ENCODE measurements at places on chromosomes 3 and 15.

DNA sequence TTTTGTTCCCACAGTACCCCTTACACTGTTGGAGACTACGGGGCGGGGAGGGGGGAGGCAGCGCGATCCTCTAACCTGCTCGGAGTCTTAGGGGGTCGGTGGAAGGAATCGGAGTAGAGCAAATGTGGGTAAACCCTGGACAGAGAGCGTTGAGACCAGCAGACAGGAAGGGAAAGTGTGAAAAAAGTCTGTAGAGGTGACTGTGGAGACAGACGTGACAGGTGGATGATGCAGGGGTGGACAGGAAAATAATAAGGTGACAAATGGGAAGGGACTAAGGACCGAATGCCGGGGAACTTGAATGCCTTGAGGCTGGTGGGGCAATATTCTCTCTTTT, 424 bp downstream of the EAF2 start:
- no peak for DNase-seq

DNA sequence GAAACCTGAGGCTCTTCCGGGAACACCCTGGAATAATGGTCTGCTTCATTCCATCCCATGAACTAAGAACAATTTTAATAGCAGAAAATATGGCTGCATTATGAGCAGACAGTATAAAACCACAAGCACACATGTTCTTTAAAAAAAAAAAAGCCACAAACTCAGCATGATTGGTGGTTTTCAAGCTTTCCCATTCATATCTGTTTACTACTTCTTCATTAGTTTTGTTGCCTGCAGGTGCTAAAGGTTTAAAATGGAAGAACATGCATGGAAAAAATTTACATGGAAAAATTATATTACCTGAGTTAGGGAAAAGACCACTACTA, 137.9 kb upstream of the HES1 start:
- no peak for DNase-seq

- no peak for DNase-seq
These were observed 62.2 kb upstream of the P2RY1 start for GRCh38 chr3:152772674-152773225.

DNA sequence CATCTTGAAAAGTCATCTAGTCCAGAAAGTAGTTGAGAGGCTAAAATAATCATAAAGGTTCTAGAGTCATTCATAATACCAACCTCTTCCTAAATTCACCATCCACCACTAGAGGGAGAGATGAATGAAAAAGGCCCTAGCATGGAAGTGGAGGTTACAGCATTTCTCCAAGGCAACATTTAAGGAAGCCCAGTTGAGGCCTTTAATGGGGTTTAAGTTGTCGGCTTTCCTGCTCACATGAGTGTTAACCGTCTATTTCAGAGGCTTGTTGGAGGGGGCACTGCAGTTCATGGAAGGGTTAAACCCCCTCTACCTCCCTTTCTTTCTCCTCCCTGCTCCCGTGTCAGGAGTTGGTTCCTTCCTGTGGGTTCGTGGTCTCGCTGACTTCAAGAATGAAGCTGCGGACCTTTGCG, 3.8 kb upstream of the SLCO3A1 start:
- DNase-seq = peak; percentile 74

- DNase-seq = no peak
These were observed 202.5 kb downstream of the KBTBD8 start for GRCh38 chr3:67200618-67201017.

- DNase-seq = no peak
These were observed 907.8 kb downstream of the NTRK3 start for GRCh38 chr15:87348746-87349145.

GRCh38 chr3:140736863-140737460, 59.1 kb downstream of the TRIM42 start:
- no peak for DNase-seq

DNA sequence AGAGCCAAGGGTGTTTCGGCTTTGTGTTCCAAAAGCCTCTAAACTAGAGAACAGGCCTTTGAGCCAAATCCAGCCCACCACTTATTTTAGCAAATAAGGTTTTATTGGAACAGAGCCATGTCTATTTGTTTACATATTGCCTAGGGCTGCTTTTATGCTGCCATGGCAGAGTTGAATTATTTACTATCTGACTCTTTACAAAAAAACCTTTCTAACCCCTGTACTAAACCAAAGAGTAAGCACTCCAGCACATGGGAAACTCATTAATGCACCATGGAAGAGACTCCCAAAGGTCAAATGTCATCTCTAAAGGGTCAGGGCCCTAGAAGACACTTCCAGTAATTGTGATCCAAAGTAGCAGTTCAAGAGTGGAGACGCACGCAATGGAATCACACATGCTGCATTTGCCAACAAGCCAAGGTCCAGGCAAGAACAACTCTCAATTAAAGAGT, 22.3 kb downstream of the OSBPL10 start:
- DNase-seq = no peak

- DNase-seq = no peak
These were observed 75.0 kb upstream of the CGNL1 start for GRCh38 chr15:57301307-57301706.

DNA sequence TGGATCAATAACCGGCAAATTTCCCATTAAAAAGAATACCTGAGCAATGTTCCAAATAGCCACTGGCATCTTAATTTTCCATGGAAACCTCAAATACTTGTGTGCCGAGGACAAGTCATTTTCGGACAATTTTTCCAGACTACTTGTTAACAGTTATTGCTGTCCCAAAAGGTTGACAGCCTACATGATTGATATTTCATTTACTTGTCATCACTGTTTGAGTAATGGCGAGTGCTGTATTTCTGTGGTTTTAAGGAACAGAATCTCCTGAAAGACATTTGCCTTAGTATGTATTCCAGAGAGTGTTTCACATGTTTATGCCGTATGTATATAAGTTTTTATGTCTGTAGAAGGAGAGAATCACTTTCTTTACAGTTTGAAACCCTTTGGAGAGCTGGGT, 36.7 kb downstream of the MAP2K5 start:
- DNase-seq = no peak

- no peak for DNase-seq
These were observed 271.3 kb downstream of the TJP1 start for GRCh38 chr15:29550834-29551465.

DNA sequence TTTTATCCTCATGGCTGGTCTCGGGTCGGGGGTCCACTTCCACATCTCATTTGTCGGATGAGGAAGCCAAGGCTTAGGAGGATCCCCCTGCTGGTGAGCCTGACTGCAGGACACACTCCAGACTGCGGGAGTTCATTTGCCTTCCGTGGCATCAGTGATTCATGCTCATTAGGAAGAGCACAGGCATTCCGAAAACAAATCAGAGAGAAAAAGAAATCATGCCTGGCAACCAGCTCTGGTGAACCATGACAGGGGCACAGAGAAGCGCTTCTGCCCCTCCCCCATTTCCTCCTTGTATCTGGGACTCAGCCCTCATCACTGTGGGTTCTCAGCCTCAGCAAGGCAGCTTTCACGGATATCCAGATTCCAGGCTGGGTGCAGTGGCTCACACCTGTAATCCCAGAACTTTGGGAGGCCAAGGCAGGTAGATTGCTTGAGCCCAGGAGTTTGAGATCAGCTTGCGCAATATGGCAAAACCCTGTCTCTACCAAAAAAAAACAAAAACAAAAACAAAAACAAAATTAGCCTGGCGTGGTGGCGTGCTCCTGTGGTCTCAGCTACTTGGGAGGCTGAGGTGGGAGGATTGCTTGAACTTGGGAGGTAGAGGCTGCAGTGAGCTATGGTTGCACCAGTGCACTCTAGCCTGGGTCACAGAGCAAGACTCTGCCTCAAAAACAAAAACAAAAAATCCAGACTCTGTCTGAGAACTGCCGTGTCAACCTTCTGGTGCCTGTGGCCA, 28.4 kb downstream of the IRAK2 start:
- DNase-seq = peak; percentile 66

DNA sequence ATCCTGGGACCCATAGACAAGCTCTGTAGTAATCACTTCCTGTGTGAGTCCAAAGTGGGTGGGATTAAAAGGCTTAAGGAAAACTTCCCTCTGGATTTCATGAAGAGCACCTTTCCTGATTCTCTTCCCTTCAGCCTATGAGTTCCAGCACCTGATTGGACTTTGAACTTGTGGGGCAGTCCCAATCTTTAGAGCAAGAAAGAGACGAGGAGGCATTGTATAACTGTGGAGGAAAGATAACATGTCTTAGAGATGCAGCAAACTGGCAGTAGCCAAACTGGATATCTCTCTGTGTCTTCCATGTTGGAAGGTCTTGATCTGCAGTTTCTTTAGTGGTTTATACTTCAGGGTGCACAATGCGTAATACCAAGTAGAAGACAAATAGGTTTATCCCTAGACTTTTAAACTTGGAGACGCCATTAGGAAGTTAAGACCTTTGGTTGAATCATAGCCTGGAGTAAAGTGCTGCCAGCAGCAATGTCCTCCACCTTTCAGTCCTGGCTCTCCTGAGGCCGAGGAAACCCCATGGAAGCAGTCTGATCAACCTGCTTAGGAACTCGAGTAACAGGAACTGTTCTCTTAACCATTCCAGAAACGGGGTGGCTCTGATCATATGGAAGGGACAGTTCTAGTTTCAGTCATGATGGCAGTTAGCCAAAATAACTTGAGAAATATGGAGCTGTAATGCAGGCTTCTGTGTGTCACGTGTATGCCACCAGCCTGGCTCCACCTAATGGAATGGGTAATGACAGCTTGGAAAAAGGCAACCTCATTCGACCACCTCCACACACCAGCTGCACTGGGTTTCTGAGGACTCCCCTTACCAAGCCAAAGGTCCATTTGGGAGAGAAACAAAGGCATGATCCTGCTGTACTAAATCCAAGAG, 4.7 kb downstream of the EIF1B start:
- DNase-seq = no peak

DNA sequence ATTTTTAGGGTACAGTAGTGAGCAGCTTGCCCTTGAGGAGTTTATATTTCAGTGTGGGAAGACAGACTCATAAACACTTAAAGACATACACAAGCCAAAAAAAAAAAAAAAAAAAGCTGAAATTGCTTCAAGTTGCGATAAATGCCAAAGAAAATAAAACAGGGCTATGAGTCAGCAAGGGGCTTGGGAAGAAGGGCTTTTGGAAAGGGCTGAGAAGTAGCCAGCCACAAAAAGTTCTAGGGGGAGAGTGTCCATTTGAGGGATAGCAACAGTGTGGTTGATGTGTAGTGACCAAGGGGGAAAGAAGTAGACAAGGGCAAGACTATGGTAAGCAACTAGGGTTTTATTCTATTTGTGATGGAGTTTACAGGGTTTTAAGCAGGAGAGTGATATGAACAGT, 185.5 kb downstream of the ADAMTS9 start:
- no peak for DNase-seq

DNA sequence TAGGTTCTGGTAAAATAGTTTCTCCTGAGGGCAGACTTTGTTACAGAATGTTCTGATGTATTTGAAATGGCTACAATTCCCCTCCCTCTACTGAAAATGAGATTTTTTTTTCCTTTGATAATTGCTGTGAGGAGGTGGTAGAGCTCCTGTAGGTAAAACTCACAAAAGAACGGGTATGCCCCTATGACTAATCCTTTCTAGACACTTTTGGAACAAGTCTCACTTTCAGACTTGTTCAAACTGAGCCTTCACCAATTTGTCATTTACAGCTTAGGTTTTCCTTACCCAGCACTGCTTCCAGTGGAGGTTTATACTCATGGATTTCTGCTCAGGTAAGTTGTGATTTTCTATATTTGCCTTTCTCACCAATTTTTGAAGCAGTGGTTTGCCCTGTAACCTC, 115.6 kb downstream of the NLGN1 start:
- DNase-seq = no peak

DNA sequence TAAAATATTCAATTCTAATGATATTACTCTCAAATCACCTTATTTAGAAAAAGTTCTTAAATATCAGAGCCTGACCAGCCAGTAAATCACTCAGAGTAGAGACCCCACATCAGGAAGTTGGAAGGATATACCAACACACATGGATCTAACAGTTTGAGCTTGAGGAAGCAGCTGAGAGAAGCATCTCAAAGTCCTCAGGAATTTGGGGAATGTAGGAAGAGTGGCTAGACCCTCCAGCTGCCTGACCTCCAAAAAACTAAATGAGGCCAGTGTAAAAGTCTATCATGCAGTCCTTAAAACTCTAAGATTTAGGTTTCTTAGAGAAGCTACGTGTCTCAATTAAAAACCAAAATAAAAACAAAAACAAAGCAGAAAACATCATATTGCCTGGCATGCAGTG, 55.4 kb downstream of the SETD2 start:
- no peak for DNase-seq

Measured in CD4-positive, alpha-beta T cell treated with Interleukin-17A for 1 hour (primary cell).